ENCODE measurements at places on chromosomes 2 and 18.

DNA sequence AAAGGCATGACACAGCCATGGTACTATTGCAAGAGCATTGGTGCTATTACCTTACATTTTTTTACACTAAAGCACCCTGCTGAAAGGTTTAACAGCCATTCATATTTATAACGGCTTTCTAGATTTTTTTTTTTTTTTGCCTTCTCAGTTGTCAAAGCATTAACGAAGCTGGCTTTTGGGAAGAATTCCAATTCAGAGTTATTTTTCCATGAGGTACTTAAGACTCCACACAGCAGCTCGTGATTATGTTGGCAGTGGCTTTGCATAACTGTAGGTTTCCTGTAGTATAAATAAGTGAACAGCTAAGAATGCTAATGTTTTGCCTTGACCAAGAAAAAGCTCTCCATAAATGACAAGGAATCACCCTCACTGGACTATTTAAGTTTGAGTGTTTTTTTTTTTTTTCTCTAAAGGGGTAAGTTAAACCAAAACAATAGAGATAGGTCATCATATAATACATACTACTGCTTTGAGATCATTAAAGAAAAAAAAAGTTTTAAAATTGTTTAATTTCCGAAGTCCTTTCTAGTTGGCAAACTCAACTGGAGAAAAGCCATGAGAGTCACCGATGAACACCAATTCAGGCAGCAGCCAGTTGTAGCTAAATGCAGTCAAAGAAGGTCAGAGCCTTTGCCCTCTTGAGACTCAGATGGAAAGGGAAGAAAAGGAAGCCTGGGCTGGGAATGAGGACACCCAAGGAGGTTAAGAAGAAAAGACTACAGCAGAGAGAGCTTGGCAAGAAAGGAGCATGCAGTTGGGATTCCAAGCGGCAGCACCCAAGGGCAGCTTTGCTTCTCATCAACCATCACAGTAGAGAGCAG, 187.4 kb upstream of the NCKAP5 start:
- DNase-seq = peak; percentile 24

- DNase-seq = no peak
Measured at GRCh38 chr2:20281876-20282275, 56.9 kb upstream of the SDC1 start.

GRCh38 chr2:231480781-231481180, 16.5 kb upstream of the NCL start:
- no peak for DNase-seq

DNA sequence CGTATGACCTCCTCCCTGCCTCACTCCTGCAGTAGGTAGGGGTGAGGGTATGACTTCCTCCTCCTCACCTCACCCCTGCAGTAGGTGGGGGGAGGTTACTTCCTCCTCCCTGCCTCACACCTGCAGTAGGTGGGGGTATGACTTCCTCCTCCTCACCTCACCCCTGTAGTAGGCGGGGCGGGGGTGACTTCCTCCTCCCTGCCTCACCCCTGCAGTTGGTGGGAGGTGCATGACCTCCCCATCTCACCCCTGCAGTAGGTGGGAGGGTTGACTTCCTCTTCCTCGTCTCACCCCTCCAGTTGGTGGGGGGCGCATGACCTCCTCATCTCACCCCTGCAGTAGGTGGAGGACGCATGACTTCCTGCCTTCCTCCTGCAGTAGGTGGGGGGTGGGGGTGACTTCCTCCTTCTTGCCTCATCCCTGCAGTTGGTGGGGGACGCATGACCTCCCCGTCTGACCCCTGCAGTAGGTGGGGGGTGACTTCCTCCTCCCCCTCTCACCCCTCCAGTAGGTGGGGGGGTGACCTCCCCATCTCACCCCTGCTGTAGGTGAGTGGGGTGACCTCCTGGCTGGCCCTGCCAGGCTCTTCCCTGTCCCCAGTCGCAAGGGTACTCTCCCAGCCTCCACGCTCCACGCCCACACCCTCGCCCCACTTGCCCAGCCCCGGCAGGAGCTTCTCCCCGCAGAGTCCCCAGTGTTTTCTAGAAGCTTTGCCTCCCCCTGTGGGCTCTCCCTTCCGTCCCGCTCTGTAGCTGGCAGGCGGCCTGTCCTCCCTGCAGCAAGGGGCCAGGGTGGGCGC, 39.3 kb downstream of the TSHZ1 start:
- no peak for DNase-seq

DNA sequence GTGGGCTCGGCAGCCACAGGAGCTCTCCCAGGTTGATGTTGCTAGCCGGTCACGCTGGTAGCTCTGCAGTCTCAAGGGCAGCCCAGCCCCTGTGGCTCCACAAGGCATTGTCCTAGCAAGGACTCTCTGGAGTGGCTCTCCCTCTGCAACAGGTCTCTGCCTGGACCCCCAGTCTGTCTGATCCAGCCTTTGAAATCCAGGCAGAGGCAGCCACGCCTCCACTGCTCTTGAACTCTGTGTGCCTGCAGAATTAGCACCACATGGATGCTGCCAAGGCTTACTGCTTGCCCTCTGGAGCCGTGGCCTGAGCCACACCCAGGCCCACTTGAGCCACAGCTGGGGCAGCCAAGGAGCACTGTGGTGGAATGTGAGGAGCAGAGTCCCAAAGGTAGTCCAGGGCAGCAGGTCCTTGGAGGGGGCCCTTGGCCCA, 43.0 kb upstream of the FAHD2A start:
- no peak for DNase-seq

DNA sequence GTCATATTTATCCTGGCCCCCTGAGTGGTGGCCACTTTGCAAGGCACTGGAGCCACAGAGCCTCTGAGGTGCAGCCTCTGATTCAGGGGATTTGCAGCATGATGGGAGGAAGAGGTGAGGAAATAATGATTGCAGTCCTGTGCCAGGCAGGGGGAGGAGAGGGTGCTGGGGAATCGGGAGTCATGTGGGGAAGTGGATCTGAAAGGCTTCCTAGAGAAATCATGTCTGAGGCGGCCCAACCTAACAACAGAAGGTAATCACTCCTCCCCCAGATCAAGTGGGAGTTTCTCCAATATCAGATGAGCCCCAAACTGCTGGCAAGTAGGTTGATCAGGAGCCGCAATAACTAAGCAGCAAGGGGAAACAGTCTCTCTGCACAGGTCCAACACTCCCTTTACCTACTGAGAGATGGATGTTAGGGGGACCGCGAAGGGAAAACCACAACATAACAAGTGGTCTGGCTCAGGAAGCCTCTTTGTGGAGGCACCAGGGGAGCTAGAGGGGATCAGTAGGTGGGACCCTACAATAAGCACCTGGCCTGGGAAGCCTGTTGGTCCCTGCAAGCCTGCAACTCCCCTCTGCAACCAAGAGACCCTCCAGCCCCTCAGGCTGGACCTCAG, 71.8 kb upstream of the NPAS2 start:
- no peak for DNase-seq

DNA sequence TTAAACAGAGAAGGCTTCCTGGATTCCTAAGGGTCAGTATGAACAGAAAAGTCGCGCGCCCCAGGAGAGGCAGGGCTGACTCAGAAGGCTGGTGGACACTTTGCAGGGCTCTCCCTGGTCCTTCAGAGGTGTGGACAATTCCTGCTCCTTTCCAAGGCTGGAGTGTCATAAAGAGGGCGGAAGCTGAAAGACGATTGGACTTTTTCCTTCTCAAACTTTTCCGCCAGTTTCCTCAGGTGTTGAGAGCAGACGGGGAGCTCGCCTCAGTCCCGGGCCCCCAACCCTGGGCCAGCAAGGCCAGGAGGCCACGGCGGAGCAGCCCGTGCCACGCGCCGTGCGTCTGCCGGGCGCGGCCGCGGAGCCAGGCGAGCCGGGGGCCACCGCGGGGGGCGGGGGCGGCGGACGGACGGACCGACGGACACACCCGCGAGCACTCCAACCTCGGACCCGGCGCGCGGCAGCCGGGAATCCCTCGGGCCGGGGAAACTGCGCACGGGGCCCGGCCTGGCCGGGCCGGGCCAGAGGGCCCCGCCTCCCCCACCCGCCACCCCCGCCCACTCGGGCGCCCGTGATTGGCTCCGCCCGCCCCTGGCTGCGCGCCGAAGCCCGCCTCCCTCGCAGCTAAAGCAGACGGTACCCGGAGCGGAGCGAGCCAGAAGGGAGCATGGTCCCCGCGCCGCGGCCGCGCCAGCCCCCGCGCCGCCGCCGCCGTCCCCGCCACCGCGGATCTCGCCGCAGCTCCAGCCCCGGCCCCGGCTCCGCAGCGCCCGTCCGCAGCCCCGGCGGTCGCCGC, at the start of gene KLHL29:
Gene KLHL29, plus strand, starts transcription at position 629 of the 793 bp plus-strand sequence. CDS start 177,018 bp downstream, outside the sequence.
- DNase-seq = no peak

- no peak for DNase-seq
Measured at GRCh38 chr2:237254911-237255578, 158.9 kb downstream of the COL6A3 start.

- no peak for DNase-seq
Measured at GRCh38 chr2:148234143-148234542, 213.3 kb downstream of the MBD5 start.

GRCh38 chr2:76985387-76986136, 536.6 kb downstream of the LRRTM4 start:
- DNase-seq = no peak

DNA sequence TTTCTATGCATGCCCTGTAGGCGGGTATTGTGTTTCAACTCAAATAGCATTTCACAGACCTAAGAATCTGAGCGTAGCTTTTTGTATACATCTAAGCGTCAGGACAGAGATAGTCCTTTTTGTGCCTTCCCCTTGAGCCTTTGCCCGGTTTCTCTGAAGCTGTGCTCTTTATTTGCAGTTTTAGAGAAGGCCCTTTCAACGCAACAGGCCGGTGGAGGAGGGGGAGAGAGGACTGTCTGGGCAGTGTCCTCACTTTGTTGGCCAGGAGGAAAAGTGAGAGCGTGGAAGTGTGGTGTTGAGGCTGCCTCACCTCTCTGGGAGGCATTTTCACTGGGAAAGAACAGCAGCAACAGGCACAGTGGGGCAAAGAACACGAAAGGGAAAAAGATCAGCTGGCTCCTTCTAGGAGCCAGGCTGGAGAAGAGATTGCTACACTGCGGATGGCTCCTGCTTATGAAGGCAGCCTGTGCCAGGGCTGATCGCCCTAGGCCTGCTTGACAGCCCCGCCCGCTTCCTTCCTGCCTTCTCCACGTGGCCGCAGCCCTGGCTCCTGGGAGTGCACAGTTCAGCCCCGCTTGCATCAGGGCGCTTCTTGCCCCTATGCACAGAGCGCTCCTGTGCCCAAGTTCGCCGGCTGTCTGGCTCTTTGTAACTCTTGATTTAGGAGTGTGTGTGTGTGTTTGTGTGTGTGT, 195.6 kb upstream of the POU3F3 start:
- DNase-seq = no peak

DNA sequence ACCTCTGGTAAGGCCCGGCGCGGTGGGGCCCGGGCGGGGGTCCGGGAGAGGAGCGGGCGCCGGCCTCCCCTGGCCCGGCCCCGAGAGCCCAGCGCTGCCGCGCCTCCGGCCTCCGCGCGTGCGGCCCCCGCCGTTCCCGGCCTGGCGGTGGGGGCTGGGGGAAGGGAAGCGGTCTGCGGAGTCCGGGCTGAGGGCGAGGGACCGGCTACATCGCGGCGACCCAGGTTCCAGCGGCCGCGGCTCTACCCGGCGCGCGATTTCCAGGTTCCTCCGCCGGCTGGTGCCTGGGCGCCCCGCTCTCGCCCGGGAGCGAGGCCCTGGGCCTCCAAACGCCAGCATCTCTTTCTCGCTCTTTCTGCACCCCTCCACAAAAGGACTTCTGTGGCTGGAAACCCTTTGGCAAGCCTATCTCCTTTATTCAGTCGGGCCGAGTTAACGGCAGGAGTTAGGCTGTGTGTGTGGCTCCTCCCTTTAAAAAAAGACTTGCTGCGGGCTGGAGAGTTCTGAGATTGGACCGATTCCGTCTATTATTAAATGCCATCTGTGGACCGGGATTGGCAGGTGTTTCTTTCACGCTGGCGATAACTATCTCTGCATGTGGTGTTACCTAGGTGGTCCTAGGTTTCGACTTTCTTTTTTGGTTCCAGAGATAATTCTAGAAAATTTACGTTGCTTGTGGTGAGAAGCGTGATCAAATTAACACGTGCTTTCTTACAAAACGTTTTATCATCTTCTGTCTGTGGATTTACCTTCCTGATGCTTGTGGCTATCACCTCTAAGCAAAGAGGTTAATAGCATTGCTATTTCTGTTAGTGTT, 592 bp downstream of the ME2 start:
- DNase-seq = no peak

DNA sequence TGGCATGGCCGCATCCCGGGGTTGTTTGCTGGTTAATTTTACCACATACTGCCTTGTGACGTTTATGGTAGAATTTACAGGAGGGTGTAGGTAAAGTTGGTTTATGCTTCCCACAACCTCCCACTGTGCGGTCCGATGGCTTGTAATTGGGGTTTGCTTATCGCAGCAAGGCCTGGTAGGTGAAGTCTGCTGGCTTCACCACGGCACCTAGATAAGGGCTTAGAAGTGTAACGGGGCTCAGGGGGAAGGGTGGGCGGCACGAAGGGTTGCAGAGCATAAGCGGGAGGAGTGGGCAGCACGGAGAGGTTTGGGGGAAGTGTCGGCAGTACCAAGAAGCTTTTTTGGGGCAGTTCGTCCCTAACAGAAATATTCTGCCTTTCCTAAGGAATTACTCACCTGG, 39.0 kb upstream of the TMEM131 start:
- no peak for DNase-seq

GRCh38 chr18:58446391-58447060, 182.4 kb downstream of the ALPK2 start:
- no peak for DNase-seq

- DNase-seq = no peak
Measured at GRCh38 chr2:149389506-149390167, 59.2 kb downstream of the LYPD6 start.

DNA sequence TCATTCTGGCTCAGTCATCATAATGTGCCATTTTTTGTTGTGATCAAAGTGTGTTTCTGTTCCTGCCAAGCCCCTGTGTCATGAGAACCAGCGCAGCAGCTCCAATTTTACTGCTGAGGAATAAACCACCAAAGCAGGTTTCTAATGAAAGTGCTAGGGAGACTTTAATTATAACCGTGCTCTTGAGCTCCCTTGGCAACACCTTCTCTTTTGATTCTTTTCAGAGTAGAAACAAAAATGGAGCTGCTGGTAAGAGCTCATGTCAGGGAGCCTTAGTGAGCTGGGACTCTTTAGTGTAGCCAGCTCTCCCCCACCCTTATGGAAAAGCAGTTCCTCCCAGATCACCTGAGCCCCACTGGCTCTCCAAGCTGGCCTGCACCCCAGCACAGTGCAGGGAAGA, 74.3 kb downstream of the LYPD1 start:
- DNase-seq = no peak

DNA sequence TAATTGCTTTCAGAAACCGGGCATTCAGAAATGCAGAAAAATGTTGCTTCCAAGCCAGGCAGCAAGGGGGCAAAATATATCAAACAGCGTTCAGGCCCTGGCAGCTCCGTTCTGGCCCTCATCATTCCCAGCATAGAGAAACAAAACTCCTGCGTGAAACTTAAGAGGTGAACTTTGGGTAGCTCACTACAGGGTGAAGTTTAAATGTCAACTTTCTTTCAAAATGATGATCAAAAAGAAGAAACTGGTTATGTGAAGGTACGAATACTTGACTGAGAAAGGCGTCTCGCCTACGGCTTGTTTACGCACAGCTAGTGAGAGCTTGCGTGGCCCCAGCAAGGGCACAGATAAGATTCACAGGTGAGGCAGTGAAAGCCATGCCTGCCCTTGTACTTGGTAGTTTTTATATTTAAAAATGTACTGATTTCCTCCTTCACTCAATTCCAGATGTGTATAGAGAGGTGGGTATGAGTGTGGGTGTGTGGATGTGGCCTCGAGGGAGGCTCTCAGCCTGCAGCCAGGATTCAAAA, 127.5 kb downstream of the NFATC1 start:
- no peak for DNase-seq

- DNase-seq = no peak
Measured at GRCh38 chr2:63696496-63696895, 107.7 kb downstream of the MDH1 start.

- DNase-seq = no peak
Measured at GRCh38 chr2:155930312-155930711, 402.2 kb downstream of the NR4A2 start.

Data from NCI-H2029 treated with DMSO at 0.1 percent for 48 hours (cell line).